ENCODE measurements at places on chromosomes 6 and 20. TPM values are rescaled to one million over a fixed set of nuclear protein-coding genes. Genes with fewer than 3 reads are reported as not detected.

The LINC00237 gene
- not detected for total RNA-seq

DNA sequence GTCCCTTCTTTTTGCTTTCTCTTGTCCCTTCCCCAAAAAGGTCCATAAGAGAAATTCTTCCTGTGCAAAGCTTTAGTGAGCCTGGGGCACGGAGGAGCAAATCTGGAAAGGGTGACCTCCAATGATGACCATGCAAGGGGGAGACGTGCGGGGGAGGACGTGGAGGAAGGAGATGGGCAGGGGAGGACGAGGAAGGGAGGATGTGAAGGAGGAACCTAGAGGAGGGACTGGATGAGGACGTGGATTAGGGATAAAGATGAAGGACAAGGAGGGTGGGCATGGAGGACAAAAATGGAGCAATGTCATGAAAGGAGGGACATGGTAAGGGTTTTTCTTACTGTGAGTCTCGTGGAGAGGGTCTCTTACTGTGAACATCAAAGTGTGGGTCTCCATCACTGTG is 139.5 kb downstream of the ERMARD start:
- no peak for DNase-seq

- peak; percentile 38 for DNase-seq
Measured at GRCh38 chr6:34154668-34155447, 9.0 kb upstream of the GRM4 start.

DNA sequence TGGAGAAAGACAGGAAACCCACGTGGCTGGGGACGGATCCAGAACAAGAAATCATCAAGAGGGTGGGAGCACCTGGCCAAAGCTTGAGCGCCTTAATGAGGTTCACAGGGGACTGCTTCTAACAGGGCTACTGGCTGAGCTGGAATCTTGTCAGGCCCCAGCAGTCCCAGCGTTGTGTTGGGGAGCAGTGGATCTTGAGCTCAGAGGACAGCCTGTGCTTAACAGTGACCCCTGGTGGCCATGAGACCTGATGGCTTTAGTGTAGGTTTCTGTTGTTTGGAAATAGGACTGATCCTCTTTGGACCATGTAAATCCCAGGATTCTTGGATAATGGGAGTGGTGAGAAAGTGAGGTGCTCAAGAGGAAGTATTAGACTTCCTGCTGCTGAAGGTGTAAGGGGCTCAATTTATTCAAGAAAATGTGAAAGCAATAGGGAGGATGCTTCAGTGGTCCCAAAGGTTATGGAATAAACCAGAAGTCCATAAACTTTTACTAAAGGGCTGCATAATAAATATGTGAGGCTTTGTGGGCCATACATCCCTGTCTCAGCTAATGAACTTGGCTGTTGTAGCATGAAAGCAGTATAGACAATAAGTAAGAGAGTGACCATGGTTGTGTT is 216.2 kb downstream of the NFATC2 start:
- no peak for DNase-seq

DNA sequence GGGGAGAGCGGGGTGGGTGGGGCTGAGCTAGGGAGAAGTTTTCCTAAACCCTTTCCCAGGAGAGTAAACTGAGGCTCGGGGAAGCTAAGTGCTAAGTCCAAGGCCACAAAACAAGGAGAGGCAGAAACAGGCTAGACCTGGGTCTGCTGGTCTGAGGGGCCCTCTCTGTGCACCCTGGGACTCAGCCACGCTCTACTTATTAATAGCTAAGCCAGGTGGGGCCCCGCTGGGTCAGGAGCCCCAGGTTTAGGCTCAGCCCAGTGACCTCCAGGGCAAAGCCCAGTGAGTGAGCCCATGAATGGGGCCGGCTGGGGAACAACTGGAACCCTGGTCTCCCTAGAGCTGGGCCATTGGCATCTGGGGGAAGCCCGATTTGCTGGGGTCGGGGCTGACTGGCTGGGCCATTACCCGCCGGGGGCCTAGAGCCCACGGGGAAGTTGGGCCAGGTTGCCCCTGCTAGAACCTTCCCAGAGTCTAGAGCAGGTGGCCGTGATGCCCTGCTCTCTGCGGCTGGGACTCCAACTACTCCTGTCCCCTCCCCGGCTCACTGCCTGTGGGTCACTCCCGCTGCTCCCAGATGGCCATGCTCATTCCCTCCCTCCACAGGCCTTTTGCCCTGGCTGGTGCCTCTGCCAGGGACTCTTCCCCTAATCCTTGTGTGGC is 24.1 kb upstream of the NOL4L start:
- no peak for DNase-seq

DNA sequence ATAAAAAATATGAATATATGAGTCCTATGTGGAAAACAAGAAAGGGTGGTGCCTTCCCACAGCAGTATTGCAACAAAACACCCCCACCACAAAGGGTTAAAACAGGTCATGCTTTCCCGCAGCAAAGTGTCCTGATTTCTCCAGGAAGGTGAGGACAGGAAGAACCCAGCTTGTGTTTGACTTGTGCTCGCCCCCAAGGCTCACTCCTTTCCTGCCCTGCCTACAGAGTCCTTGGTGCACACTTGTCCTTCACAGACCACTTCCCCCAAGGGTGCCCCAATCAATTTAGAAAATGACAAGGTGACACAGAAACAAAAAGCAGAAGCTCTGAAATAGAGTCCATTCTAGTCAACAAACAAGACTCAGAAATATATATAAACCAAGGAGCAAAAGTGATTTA is 237.4 kb downstream of the PTPRK start:
- DNase-seq, result no peak

DNA sequence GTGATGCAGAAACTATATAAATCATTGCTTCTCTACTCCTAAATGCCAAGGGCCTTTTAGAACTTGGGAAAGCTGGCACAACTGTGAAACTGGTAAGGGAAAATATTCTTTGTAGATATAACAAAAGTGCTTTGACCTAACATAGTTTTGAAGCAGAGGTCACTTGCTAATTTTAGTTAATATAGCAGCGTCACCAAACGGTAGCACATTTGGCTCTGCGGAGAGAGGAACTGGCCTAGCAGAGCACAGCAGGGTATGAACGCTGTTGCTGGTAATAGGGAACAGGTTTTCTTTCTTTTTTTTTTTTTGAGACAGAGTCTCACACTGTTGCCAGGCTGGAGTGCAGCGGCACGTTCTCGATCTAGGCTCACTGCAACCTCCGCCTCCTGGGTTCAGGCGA is 67.4 kb downstream of the ECT2L start:
- DNase-seq, result no peak
